Iris pigment epithelial cell (primary cell): ENCODE measurements at places on chromosomes 13 and 19.

GRCh38 chr13:23146811-23147625 is 33.8 kb upstream of the SGCG start:
- DNase-seq: no peak

DNA sequence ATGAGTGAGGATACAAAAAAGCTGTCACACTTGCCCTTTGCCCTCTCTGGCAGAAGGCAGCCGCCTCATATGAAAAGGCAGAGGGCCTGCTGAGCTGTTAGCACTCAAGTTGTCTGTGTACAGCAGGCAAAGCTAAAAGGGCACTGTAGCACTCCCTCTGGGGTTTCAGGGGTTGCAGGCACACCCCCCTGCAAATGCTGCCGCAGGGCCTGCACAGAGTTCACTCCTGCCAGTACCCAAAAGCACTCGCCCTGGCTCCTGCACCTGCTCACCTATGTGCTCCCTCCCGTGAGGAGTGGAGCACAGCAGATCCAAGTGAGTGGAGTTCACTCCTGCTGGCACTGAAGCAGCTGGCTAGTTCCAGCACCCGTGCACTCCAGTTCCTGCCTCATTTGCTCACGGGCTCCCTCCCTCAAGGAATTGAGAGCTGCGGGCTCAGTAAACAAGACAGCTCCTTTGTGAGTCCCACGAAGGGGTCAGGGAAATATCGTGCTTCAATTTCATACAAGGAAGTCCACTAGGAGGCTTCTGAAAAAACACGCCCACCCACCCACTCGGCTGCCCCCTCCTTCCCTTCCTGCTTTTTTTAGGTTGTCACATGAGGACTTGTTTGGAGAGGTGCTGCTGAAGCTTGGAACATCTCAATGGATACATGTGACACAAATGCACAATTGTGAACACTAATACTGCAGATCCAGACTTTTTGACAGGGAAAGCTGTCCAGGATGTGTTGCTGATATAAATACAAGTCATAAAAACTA is 9.9 kb upstream of the RCBTB2 start:
- peak; percentile 45 for DNase-seq

DNA sequence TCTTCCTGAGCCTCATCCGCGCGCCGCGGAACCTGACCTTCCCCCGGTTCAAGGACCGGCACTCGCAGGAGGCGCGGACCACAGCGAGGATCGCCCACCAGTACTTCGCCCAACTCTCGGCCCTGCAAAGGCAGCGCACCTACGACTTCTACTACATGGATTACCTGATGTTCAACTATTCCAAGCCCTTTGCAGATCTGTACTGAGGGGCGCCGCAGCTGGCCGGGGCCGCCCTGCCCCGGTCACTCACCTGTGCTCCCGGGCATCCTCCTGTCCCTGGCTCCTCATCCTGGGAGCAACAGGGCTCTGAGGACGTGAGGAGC is 23.9 kb upstream of the KCTD15 start:
- no peak for DNase-seq

- no peak for DNase-seq
These were observed 65.3 kb downstream of the PEPD start for GRCh38 chr19:33456076-33456844.

GRCh38 chr13:34507630-34508029 is 434.4 kb upstream of the NBEA start:
- no peak for DNase-seq

DNA sequence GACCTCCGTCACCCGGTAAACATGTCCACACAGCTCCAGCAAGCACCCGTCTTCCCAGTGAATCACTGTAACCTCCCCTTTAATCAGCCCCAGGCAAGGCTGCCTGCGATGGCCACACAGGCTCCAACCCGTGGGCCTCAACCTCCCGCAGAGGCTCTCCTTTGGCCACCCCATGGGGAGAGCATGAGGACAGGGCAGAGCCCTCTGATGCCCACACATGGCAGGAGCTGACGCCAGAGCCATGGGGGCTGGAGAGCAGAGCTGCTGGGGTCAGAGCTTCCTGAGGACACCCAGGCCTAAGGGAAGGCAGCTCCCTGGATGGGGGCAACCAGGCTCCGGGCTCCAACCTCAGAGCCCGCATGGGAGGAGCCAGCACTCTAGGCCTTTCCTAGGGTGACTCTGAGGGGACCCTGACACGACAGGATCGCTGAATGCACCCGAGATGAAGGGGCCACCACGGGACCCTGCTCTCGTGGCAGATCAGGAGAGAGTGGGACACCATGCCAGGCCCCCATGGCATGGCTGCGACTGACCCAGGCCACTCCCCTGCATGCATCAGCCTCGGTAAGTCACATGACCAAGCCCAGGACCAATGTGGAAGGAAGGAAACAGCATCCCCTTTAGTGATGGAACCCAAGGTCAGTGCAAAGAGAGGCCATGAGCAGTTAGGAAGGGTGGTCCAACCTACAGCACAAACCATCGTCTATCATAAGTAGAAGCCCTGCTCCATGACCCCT is 9.0 kb upstream of the CEACAM5 start:
- DNase-seq: no peak

DNA sequence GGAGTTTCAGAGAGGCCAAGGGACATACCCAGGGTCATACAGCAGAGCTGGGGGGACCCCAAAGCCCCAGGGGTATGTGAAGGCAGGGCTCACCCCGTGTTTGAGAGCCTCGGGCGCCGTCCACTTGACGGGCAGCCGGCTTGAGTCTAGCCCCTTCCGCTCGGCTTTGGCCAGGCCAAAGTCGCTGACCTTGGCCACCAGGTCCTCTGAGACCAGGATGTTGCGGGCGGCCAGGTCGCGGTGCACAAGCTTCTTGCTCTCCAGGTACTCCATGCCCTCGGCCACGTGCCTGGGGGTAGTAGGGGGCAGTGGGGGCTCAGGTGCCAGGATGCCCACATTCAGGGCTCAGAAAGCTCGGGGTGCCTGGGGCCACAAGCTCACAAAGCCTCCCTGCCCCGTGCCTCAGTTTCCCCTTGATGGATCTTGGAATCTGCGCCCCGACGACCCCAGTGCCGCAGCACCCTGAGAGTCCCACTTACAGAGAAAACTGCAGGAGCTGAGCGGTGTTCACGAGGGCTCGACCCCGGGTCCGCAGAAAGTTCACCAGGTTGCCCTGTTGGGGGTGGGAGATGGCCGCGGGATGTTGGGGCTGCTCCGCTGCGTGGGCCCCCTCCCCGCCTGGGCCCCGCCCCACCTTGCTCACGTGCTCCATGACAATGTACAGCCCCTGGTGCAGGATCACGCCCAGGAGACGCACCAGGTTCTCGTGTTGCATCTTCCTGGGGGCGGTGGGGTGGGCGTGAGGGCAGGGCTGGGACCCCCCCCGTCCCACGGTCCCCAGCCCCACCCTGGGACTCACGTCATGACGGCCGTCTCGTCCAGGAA is 7.1 kb downstream of the MATK start:
- no peak for DNase-seq

DNA sequence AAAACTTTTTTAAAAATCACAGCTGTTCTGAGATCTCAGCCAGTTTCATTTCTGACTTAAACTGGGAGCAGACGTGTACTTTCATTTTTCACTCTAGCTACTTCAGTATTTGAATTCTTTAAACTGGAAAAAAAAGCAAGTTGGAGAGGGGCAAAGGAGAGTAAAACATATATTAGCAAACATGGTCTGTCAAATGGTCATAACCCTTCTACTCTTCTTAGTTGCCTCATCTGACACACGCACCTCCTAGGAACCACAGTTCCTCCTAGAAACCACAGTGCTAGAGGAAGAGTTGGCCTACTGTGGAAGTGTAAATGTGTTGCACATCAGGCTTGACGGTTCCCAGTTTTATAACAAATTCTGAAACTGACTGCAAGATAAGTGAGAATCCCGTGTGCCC is 47.2 kb downstream of the TM9SF2 start:
- no peak for DNase-seq

GRCh38 chr13:28531845-28532387 is 37.0 kb upstream of the FLT1 start:
- DNase-seq: no peak

DNA sequence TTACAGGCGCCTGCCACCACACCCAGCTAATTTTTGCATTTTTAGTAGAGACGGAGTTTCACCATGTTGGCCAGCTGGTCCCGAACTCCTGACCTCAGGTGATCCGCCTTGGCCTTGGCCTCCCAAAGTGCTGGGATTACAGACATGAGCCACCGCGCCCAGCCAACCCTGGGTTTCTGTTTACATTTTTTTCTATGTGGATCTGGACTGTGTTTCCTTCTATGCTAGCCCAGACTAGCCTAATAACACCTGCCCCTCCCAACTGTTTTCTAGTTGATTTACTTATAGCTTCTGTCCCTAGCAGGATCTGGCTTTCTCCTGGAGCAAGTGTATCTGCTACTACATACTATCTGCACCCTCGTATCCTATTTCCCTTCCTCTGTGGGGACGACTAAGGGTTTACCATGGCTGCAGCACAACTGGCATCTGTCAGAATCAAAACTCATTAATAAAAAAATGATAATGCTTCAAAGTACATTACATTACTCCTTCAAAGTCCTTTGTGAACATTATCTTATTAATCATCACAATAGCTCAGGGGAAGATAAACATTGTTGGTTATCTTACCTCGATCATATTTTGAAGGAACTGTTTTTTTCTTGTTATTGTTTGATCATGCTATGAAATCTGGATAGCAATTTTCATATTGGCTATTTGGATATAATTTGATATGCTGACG is 228.3 kb downstream of the KLF5 start:
- DNase-seq: no peak

DNA sequence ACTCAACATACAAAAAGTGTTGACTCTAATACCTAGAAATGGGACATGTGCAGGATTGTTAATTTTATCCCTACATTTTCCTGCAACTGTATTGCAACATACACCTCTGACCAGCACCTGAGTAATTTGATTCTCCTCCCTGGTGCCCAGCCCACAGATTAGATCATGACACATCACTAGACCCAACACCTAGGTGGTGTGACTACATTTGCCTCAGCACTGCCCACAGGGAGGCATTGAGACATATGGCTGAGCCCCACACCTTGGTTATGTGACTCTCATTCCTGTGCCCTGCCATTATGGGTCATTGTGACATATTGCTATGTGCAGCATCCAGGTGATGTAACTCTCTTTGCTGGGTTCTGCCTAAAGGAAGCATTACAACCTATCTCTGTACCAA is 13.2 kb upstream of the ZNF254 start:
- DNase-seq: no peak

DNA sequence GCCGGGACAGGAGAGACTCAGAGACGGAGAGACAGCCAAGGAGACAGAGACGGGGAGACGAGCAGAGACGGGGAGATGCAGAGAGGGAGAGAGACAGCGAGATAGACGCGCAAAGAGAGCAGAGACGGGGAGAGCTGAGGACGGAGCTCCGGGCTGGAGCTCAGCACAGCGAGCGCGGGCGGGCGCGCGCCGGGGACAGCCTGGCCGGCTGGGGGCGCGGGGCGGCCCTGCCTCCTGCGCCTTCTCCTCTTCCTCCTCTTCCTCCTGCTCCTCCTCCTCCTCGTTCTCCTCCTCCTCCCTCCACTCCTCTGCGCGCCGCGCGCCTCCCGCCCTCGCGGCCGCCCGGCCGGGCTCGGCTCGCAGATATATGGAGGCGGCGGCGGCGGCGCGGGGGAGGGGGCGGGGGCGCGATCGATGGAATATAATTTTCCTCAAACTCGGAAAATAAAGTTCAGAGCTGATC is at the start of gene ERFL:
Gene ERFL (minus strand): TSS at position 229 of the 463 bp plus-strand sequence. CDS start 15,530 bp downstream, outside the sequence.
- DNase-seq: no peak

DNA sequence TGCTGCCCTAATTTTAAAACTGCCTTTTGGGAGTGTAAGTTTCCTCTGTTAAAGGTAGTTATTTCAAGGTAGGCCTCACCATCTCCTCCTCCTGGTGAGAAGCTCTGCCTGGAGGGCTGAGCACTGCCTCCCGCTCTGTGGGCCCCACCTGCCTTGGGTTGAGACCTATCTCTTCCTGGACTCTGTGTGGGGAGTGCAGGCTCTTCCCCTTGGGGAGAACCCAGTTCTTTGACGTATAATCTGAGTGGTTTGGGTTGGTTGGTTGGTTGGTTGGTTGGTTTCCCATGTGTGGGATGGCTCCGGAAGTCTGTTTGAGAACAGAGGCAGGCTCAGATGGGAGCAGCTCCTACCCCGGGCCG is 39.1 kb downstream of the ACTN4 start:
- DNase-seq: no peak

DNA sequence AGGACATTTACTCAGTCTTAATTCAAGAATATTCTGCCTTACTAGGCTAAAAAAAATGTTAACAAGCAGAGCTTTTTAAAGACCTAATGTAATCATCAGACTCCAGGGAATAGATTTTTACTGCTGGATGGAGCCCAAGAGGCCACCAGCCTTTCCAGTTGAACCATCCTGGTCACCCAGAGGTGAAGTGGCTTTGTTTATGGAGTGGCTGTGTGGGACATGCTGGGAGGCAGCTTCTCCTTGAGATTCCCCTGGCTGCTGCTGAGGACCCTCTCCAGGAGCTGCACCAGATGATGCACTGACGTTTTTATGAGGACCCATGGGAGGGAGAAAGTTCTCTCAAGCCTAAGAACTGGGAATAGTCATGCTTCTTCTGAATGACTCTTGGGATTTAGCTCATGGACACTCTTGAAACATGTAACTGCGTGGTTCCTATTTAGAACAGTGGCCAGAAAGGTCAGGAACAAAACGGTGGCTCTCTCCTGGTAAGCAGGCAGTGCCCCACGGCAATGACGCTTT is 205.9 kb upstream of the MIR17HG start:
- no peak for DNase-seq

- DNase-seq: no peak
These were observed 440.4 kb downstream of the FGF9 start for GRCh38 chr13:22111152-22111783.

DNA sequence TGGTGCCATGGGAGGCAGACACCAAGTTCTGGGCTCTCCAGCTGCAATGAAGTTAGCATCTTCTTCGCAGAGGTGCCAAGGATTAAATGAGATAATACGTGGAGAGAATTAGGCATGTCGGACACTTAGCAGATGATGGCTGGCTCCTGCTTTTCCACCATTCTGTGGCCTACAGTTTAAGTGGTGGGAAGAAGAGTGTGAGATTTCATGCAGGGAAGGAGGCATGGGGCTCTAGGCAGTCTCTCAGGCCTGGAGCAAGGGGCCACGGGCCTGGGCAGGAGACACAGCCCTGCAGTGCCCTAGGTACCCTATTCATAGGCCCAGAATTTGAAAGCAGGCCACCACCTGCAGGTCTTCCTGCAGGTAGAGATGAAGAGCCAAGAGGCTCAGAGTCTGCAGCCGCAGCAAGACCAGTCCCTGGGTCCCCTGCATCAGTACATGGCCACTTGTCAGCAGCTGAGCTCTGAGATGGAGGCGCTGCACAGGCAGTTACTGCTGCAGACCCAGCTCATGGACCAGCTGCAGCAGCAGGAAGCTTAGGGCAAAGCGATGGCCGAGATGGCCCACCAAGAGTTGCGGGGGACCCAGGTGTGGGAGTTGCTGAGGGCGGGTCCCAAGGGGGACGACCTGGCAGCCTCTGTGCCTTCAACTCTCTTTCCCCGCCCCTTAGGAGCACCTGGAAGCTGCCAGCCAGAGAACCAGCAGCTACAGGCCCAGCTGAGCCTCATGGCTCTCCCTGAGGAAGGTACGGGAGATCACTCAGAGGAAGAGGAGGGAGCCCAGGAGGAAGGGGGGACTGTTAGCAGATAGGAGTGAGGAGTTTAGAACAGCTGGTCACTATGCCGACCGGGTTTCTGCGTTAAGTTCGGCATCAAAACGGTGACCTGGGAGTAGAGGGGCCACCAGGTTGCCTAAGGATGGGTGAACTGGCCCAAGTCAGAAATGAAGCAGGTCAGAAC is 33.2 kb upstream of the ZNF492 start:
- no peak for DNase-seq

GRCh38 chr13:106213028-106213757 is 322.3 kb downstream of the EFNB2 start:
- no peak for DNase-seq
